ENCODE measurements at places on chromosomes 7 and 10. TPM values are rescaled to one million over a fixed set of nuclear protein-coding genes. Genes with fewer than 3 reads are reported as not detected.
A peak's percentile ranks its signal among the peaks of the same experiment; 100 is the strongest.

- no peak overlapping the region for H3K4me3 ChIP-seq
- H3K27me3 ChIP-seq = no peaks in the 10 kb centered on the region
- DNase-seq = no peak
- no peaks in the 10 kb centered on the region for H3K4me1 ChIP-seq
These were observed 531.2 kb upstream of the GHITM start for GRCh38 chr10:83607959-83608745.

Gene LOXL4
- total RNA-seq = 32.7 TPM

Gene COL17A1
- 7.5 TPM for total RNA-seq

DNA sequence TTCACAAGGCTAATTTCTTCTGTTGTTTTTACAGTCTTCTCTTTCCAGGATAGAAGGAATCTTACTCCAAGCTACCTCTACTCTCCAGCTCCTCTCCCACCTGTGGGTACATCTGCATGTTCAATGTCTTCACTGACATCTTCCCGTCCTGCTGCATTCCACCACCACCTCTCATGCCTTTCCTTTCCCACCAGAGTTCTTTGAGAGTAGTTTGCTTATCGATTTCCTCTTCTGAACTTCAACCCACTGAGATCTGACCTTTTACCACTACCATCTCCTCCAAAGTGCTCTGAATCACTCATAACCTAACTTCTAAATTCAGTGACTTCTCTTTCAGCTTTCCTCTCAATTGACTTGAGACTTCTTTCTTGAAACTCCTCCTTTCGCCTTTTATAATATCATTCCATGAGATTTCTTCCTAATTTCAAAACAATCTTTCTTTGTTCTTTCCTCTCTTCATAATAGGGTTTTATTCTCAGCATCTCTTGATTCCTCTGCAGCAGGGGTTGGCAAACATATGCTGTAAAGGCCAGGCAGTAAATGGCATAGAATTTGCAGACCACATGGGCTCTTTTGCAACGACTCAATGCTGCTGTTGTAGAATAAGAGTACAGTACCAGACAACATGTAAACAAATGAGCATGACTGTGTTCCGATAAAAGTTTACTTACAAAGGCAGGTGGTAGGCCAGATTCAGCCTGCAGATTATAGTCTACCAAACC is 22.1 kb downstream of the ACSL5 start:
- no peak for DNase-seq
- peaks cover 13% of the 10 kb centered on the region for H3K4me1 ChIP-seq
- no peaks in the 10 kb centered on the region for H3K36me3 ChIP-seq

Gene BLNK
- total RNA-seq = 6.9 TPM

Gene MINPP1
- total RNA-seq = 56.1 TPM

DNA sequence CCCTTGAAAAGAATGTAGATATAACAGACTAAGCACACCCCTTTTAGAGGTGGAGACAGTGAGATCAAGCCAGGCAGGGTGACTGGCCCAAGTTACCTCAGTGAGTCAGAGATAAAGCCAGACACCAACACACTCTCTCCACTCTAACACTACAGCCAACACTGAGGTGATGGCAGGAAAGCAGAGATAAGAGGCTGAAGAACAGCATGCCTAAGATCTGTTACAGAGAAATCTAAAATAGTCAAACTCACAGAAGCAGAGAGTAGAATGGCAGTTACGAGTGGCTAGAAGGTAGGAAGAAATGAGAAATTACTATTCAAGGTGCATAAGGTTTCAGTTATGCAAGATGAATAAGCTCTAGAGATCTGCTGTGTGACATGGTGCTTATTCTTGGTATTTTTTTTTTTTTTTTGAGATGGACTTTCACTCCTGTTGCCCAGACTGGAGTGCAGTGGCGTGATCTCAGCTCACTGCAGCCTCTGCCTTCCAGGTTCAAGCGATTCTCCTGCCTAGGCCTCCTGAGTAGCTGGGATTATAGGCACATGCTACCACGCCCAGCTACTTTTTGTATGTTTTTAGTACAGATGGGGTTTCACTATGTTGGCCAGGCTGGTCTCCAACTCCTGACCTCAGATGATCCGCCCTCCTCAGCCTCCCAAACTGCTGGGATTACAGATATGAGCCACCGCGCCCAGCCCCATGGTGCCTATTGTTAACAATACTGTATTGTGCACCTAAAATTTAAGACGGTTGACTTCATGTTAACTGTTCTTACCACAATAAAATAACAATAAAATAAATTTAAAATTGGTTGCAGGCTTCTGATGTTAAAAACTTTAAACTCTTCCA is 28.7 kb downstream of the ICA1 start:
- no peaks in the 10 kb centered on the region for H3K27me3 ChIP-seq
- peak; percentile 53 for DNase-seq
- no peak overlapping the region for H3K27ac ChIP-seq
- no peaks in the 10 kb centered on the region for H3K4me1 ChIP-seq

DNA sequence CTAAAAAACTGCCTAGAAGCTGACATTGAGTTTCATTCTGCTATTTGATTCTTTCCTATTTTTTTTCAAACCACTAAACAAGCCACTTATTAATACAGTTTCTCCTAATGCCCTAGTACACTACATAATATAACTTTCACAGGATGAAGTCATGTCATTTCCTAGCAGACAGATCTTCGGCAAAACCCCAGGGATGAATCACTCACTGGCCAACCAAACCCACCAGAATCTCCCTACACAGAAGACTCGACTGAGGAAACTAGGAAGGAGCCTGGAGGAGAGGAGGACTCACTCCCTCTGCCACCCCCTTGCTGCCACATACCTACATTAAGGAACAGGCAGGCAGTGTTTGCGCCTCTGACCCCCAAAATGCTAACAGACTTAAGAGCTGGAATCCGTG is 33.4 kb downstream of the XPNPEP1 start:
- H3K27me3 ChIP-seq = no peaks in the 10 kb centered on the region
- peaks cover 6% of the 10 kb centered on the region for H3K4me1 ChIP-seq
- H3K27ac ChIP-seq = no peak overlapping the region
- no peak for DNase-seq
- no peaks in the 10 kb centered on the region for H3K36me3 ChIP-seq

DNA sequence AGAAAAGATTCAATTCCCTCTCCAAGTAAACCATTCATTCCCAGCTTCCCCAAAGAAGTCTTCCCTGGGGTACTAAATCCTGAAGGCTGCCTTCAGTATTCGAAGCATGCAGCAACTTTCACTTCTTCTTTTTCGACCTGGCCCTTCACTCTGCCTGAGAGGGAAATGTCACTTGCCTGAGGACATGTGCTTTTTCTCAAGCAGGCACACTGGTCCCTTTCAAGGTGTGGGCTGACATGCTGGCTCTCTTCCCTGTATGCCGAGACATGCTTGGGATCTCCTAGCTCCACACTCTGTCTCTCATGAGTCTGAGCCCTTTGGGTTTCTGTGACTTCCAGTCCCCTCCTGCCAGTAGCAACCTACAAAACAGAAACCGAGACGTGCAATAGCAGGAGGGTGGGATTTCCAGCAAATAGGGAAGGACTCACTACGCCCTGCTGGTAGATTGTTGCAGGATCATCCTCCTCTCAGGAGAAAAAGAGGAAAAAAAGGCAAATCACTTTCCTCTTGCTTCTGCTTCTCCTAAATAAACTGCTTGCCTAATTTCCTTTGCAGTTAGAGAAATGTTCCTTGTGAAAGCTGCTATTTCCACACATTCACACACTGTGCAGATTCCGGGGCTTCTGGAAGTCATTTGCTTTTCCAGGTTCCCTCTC is 33.5 kb downstream of the FIGNL1 start:
- H3K36me3 ChIP-seq = no peaks in the 10 kb centered on the region
- H3K27ac ChIP-seq = no peak overlapping the region
- H3K4me1 ChIP-seq = no peaks in the 10 kb centered on the region
- no peak overlapping the region for H3K4me3 ChIP-seq
- DNase-seq = no peak
